ENCODE measurements at places on chromosomes 4 and X.

- DNase-seq = peak; percentile 52
These were observed 282.0 kb upstream of the DKK2 start for GRCh38 chr4:107318078-107318477.

DNA sequence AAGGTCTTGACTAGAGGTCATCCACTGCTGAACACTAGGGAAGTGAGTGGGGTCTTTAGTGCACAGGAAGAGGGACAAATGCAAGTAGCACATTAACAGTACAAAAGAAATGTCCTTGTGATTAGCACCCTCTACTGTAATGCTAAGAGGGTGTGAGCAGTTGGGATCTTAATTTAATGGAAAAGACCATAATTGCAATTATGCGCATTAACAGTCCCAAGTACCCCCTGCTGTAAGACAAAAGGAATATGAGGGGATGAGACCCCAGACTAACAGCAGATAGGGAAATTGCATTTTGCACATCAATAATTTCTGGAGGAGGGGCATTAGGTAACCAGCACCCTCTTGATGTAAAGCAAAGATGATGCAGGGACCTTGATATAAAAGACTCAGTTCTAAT lies 285.0 kb downstream of the CHIC1 start:
- DNase-seq = no peak

DNA sequence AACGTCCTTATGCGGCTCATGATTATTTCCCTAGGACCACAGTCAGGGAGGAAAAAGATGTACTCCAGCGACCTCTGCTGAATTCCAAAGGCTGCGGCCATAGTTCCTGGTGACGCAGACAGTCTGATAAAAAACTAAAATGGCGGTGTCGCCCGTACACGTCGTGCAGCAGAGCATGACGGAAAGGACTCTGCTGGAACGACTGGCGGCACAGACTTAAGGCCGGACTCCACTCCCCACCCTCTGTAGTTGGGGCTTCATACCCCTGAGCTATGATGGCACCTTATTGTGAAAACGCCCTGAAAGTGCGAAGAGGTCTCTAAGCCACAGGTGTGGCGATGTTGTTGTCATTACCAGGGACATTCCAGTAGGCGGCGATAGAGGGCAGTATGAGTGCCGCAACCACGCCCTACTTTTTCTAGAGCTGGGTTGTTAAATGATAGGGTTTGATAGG lies 90.0 kb upstream of the EDA2R start:
- DNase-seq = peak; percentile 78

GRCh38 chr4:113435893-113436292 lies 325.6 kb downstream of the CAMK2D start:
- peak; percentile 93 for DNase-seq

GRCh38 chr4:124426279-124426678 lies 286.3 kb downstream of the ANKRD50 start:
- no peak for DNase-seq

DNA sequence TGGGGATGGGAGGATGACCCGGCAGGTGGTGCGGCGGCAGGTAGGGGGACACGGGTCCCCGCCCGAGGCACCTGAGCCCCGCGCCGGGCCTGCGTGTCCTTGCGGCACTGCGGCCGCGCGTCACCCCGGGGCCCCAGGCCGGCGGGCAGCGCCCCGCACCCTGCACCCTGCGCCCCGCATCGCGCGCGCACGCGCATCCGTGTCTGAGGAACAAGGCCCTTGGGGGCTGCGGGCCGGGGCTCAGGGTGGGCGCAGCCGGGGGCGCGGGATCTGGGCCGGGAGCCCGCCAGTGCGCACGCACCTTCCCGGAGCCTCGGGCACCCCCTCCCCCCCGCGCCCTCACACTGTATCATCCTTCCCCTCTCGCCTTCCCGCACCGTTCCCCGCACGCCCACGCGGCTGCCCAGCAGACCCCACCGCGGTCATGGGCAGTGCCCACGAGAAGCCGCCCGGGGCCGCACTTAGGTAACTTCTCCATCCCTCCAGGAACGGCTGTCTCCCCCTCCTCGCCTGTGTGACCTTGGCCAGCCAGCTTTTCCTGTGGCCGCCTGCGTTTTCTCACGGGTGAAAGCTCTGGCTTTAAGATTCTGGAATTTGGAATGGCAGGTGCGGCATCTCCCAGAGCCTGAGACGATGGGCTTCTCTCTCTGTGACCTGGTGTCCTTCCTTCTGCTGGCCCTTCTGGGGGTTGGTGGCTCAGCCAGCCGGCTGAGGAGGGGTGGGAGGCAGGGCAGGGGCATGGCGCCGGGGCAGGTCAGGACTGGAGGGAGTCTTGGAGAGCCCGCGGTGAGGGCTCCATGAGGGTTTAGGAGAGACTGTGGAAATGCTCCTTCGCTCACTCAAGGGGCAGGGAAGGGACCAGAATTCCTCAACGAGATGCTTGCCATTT lies 748 bp downstream of the ATP2B3 start:
- no peak for DNase-seq

DNA sequence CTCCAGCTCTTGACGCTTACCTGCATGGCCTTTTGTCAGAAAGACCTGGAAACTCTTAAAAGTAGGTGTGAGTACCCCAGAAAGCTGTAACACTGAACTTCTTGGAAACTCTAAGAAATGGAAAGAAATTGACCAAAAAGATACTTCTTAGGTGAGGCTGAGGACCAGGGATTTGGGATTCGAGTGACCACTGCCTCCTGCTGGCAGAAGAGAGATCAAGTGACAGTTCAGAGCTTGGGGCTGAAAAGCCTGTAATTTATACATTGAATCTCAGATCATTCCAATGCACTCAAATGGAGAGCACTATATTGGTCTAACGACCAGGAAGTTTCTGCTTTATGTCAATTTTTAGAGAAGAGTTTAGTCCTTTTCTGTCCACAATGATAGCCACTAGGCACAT lies 204.6 kb downstream of the PDGFRA start:
- peak; percentile 64 for DNase-seq

GRCh38 chrX:18389966-18390365 lies 35.4 kb upstream of the CDKL5 start:
- no peak for DNase-seq

- peak; percentile 16 for DNase-seq
These were observed 89.2 kb upstream of the PRDX4 start for GRCh38 chrX:23578079-23578478.

- peak; percentile 64 for DNase-seq
These were observed 6.1 kb downstream of the ENOX2 start for GRCh38 chrX:130896802-130897501.

DNA sequence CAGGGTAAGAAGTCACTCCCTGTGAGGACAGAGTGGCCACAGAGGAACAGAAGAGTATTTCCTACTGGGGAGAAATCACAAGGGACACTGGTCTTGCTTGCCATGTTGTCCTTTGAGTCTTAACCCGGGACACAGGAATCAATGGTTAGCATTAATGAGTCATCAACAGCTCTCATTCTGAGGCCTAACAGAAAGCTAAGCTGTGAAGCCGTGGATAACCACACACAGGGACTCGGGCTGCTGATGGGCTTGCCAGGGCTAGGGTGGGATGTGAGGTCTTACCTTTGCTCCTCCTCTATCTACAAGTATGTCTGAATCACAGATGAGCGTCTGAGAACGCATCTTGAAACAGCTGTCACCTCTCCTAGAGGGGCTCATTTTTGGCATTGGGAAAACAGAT lies 22.2 kb downstream of the HELT start:
- no peak for DNase-seq

DNA sequence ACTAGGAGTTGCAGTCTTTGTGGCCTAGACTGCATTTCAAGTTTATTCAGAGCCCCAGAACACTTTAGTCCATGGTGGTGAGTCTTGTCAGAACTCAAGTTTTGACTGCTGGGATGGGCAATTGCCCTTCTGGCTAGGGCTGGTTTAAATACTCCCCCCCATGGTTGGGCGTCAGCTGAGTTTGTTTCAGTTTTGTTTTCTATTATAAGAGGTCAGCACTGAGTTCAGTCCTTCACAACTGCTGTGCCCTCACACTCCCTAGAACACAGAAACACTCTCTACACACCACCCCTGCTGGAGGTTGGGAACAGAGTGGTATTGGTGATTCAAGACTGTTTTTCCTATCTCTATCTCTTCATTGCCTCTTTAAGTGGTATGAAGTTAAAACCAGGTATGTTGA lies 217.0 kb downstream of the GUCY2F start:
- DNase-seq = no peak

DNA sequence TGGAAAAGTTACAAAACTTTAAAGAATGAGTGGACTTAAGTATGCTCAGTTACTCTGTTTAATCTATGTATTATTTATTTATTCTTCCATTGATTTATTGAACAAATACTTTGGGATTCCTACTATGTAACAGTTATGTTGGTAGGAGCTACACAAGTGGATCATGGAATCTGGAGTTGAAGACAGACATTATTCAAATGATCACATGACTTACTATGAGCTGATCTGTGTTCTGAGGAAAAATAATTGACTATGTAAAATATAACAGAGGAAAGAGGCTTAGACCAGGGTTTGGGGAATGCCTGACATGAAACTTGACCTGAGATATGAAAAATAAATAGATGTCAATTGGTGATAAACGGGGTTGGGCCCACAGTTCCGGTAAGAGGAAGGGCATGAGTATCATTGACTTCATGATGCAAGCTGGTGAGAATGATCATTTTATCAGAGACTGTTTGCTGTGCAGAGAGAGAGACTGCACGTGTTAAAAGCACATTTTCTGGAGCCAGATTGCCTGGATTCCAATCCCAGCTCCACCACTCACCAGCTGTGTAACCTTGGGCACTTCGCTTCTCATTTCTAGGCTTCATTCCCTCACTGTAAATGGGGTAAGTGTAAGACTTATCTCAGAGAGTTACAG lies 179.0 kb downstream of the SPCS3 start:
- no peak for DNase-seq

- DNase-seq = no peak
These were observed 152.0 kb downstream of the RASL11B start for GRCh38 chr4:53013873-53014775.

- DNase-seq = peak; percentile 83
These were observed 141.8 kb upstream of the PCDH18 start for GRCh38 chr4:137674066-137674465.

- DNase-seq = no peak
These were observed 435.3 kb downstream of the ZIC3 start for GRCh38 chrX:138001226-138001625.

- DNase-seq = no peak
These were observed 795.2 kb downstream of the PCDH18 start for GRCh38 chr4:136737066-136737465.

DNA sequence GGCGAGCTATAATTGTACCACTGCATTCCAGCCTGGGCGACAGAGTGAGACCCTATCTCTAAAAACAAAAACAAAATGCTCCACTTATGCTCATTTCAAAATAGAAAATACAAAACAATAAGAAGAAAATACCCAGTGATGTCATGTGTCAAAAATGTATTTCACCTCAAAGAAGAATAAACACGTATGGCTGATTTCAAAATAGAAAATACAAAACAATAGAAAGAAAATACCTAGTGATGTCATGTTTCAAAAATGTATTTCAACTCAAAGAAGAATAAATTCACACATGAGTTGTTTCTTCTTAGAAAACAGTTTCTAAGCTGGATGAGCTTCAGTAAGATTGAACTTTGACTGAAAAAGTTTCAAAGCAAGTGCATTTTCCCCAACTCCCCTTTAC lies 20.3 kb upstream of the PDCL2 start:
- no peak for DNase-seq

- peak; percentile 26 for DNase-seq
These were observed 209.0 kb downstream of the PPARGC1A start for GRCh38 chr4:23680671-23681518.

DNA sequence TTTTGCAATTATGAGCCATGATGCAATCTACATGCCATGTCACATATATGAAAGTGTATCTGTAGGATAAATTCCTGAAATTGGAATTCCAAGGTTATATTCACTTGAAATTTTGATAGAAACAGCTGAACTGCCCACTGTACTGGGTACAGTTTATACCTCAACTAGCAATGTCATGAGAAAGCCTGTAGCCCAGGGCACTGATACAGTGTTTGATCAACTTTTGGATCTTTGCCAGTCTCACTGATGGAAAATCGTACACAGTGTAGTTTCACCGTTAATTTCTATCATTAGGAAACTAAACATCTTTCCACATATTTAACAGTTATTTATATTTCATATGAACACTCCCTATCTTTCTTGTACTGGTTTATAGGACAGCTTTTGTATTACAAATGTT lies 34.2 kb downstream of the TAPT1 start:
- no peak for DNase-seq

DNA sequence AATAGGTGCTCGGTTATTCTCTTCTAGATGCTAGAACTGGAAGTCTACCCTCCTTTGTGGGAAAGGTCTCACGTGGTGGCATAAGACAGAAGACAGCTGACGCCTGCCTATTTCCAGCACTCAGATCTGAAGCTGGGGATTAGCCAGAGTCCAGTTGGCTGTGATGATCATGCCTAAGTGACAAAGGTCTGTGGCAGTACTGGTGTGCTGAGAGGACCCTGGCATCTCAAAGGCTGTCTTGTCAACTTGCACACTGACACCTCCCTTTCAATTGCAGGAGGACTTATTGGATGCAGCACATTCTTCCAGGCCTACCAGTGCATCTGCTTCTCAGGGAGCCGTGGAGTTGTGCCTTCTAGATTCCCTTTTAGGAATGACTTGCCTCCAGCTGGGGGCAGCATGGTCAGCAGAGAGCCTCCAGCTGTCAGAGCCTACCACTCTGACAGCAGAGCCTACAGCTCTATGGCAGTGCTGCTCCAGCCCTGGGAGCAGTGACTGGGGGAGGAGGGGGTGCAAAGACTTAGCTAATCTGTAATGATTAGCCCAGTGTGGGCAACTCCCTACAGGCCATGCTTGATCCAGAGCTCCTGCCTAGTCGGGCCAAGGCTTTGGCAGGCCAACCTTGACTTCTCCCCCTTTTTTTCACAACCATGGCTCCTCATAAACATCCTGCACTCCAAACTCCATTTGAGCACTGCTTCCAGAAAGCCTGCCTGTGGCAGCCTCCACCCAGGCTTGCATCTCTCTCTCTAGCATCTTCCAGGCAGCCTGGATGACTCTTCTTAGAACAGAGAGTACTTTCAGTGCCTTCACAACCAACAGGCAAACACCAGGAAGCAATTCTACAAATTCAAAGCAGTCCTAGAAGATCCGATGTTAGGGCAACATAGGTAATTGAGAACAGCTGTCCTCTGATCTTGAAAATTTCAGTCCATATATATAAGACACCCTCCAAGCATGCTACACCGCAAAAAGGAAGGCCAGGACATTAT lies 13.8 kb upstream of the FGFBP2 start:
- peak; percentile 15 for DNase-seq

DNA sequence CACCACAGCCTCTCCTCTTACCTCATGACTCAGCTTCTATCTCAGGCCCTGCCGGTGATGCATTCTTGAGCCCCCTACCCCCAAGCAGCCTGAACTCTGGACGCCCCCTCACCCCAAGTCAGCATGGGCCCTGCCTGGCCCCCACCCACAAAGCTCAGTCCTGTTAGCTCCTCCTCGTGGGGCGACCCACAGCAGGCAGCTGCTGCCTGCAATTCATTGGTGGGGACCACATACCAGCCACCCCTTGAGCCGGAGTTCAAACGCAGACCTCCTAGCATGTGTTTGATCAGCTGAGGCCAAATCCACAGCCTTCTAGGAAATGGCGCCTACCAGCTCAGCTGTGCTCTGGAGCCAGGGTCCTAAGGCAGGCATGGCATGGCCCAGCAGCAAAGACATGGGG lies 111.8 kb downstream of the EFNB1 start:
- peak; percentile 12 for DNase-seq

- no peak for DNase-seq
These were observed 60.2 kb upstream of the VMA21 start for GRCh38 chrX:151336809-151337208.
